ENCODE measurements at places on chromosomes 11 and 22.
A peak's percentile ranks its signal among the peaks of the same experiment; 100 is the strongest.

GRCh38 chr22:27669798-27670599 lies 131.6 kb downstream of the MN1 start:
- no peak for DNase-seq

DNA sequence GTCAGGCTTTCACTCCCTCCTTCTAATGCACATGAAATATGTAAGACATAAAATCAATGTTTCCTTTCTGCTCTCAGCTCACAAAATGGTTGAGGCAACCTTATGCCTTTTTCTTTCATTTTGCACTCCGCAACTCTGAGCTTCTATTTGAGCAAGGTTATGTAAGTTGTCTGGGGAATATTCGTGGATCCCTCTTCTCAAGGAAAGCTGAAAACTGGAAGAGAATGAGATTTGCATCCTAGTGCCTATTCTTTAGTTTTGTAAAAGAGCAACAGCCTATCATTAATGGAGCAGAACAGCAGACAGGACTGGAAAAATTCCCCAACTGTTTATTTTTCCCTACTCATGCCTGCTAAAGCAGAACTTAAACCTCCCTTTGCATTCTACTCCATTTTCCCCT lies 141.7 kb downstream of the FAM76B start:
- no peak for DNase-seq

DNA sequence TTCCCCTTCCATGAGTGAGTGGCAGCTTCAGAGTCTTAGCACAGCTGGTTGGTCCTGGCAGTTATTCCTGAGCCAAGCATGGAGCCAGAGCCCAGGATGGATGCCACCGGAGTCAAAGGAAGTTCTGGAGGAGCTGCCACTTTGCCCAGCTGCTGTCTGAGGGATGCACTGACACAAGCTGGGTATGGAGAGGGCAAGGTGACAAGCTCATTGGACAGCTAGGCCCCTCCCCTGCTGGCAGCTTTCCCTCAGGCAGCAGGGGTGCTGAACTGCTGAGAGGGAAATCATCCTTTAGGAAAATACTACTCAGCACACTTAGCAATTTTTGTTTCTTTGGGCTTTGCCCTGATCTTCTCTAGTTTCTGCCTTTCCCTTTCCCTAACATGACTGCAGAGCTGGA lies 99.3 kb upstream of the SESN3 start:
- DNase-seq = no peak

DNA sequence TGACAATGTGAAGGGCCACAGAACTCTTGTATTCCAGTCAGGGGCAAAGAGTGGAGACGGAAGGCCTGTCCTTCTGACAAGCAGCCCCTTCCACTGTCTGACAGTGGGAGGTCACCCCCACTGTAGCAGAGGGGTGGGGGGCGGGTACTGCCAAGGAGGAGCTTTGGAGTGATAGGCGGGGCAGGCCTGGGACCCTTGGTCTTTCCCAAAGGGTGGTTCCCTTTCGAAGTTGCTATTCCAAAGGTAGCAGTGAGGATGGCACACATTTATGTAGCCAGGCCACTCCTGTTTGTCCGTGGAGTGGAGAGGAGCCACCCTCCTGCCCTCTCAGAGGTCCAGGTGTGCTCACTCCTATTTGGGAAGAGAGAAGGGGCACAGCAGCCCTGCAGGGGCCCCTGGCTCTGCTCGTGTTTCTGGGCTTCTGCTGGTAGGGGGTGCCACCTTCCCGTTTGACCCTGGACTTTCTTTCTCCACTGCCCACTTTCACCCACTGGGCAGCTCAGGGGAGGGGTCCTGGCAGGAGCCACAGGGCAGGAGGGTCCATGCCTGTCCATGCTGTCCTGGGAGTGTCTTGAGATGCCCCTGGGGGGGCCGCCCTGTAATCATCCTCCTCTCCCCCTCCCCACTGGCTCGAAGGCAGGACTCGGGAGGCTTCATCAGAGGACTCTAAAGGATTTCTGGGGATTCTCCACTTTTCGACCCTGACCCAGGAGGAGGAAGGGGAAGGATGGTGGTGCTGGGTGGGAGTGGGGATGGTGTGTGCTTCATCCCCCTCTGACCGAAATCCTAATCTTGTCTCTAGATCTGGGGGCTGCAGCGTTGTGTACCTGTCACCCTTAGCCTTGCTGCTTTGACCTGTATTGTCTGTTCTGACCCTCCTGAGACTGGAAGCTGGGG lies 994 bp downstream of the TAGLN start:
- no peak for DNase-seq

DNA sequence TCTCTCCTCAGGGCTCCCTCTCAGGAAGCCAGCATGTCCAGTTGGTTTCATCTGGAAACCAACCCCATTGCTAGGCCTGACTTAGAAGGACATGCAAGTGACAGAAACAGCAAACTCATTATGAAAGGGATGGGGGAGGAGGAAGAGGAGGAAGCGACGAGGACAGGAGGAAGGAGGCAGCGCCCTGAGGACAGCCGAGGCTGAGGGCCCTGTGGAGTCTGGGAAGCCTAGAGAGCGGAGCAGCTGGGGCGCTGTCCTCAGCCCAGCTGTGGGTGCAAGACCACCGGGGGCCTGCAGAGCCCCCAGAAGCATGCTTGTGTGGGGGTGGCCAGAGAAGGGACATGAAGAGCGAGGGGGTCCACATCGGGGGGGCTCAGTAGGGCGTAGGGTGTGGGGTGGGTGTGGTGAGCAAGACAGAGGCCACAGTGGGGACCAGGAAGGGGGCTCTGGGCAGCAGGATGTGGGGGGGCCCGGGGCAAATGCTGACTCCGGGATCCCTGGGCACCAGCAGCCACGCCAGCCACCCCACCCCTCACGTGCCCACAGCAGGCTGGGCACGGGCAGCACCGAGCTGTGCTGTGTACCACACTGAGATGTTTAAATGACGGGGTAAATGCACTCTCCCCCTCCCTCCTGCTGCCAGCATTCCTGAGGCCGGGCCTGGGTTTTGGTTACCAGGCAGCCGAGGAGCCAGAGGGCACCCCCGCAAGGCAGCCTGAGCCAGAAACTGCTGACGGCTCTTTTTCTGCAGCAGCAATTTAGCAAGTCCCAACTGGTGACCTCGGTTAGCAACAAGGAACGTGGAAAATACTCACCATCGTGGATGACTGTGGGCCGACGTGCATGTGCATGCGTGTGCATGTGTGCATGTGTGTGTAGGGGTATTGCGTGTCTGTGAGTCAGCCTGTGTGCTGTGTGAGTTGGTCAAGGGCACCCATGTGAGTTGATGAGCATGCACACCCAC lies 82.7 kb upstream of the LINC01488 start:
- DNase-seq = no peak

- DNase-seq = no peak
Observed at GRCh38 chr22:24137595-24137994, 43.7 kb upstream of the SUSD2 start.

DNA sequence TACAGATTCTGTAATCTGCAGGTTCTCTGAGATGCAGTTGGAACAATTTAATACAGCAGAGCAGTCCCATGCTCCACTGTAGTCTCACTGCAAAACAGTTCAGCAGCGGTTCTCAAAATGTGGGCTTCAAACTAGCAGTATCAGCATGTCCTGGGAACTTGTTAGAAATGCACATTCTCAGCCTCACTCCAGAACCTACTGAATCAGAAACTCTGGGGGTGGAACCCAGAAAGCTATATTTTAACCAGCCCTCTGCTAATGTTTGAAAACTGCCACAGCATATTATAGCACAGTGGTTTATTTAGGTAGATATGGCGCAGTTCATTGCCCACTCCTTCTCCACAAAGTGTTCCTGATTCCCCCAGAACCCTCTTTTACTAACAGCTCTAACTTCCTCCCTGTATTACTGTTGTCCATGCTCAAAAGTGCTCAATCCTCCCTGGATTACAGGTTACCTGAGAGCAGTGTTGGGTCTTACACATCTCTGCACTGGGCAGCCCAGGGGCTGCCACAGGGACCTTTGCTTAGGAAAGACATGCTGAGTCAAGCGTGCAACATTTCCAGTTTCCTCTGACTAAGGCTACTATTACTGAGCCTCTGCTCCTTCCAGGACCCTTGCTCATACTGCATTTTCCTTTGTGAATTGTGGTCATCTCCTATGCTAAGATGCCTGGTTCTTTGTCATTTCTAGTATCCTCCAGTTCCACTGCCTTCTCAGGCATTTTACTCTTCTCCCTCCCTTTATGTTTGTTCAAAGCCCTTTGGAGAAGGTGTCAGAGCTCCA lies 7.7 kb upstream of the DGAT2 start:
- no peak for DNase-seq

DNA sequence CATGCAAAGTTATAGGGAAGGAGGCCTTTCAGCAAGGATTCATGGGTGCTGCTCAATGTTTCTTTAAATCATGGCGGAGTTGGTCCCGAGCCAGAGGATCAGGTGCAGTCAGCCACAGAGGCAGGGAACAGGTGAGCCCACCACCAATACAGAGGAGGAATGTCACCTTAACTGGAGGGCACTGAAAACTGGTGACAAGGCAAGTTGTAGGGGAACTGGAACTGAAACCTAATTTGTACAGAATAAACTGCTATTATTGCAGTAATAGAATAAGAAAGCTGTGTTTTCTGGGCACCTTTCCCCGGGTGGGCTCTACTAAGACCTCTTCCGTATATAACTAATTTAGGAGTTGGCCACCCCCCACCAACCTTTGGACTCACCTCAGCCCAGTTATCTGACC lies 296.0 kb upstream of the NARS2 start:
- DNase-seq = no peak

GRCh38 chr11:118918128-118918685 lies 7.5 kb downstream of the BCL9L start:
- peak; percentile 47 for DNase-seq

DNA sequence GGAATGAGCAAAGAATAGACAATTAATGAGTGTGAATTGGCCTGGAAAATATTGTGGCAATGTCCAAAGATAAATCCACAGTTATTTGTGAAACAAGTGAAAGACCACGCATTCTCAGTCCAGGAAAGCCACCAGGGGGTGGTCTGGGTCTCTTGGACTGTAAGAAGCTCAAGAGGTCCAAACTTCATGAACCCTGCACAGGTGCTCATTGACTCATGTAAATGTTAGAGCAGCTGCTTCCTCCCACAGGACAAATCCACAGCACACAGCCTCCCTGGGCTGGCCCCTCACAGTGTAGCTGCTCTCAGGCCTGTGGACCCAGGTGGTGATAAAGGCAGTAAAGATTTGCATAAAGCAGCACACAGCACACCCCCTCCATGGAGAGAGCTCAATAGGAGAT lies 114.0 kb downstream of the ZNF280B start:
- DNase-seq = no peak

DNA sequence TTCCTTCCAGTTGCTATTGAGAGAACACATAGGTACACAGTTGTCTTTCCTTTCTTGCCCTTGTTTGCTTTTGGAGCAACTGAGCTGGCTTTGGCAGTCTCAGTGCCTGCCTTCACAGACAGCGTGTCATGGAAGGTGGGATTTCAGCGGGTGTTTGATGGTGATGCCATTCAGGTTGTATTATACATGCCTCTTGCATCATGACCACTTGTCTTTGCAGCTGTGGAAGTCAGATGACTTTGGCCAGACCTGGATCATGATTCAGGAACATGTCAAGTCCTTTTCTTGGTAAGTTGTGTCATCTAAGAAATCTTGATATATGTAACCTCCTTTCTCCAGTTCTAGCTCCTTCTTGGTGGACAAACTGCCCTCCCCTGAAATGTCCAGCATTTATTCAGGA lies 37.1 kb upstream of the SORL1-AS1 start:
- no peak for DNase-seq

GRCh38 chr11:73003088-73003487 lies 139.0 kb downstream of the FCHSD2 start:
- DNase-seq = no peak

DNA sequence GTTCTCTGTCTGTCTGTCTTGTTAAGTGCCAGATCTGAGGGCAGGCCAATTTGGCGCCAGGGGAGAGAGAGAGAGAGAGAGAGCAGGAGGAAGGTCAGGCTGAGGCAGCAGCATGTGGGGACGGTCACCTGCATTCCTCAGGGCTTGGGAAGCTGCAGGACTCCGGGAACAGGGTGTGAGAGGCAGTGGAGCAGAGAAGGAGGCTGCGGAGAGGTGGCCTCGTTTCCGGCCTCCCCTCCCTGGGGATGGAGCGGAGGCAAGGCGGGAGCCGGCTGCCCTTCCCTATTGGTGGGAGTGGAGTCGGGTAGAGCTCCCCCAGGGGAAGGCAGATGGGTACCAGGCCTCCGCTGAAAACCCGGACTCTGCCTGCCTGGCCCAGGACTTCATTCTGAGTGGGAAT lies 9.7 kb downstream of the CLMP start:
- no peak for DNase-seq

DNA sequence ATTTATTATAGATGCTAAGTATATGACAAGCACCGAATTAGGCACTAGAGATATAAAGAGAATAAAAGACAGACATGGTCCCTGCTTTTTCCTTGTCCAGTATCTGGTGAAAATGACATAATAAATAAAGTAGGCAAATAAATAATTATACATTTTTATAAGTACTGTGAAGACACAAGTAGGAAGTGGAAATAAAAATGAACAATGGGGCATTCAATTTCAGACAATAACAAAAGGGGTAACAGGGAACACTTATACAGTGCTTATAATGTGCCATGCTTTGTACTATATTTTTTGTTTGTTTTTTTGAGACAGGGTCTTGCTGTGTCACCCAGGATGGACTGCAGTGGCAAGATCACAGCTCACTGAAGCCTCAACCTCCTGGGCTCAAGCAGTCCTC lies 4.3 kb downstream of the KBTBD3 start:
- DNase-seq = no peak

- DNase-seq = no peak
Observed at GRCh38 chr11:1473786-1474185, 12.8 kb downstream of the MOB2 start.

DNA sequence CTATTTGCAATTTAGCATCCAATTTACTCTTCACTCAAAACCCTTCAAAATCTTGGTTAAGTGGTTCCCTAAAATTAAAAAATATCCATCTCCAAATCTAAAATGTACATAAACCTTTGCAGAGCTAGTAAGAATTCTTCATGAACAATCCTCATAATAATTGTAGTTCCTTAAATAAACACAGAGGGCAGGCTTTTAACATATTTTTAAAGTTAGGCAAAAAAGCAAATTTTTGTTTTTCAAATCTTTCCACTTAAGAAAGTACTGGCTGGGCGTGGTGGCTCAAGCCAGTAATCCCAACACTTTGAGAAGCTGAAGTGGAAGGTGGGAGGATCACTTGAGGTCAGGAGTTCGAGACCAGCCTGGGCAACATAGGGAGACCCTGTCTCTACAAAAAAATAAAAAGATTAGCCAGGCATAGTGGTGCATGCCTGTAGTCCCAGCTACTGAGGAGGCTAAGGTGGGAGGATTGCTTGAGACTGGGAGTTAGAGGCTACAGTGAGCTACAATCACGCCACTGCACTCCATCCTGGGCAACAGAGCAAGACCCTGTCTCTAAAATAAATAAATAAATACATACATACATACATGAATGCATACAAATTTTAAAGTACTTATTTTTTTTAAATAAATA lies 25.1 kb upstream of the PLAAT3 start:
- no peak for DNase-seq

Data from activated gamma-delta T cell treated with Interleukin-2 at 50 U/mL for 16 hours (primary cell).